ENCODE measurements at places on chromosomes 2 and 18.

DNA sequence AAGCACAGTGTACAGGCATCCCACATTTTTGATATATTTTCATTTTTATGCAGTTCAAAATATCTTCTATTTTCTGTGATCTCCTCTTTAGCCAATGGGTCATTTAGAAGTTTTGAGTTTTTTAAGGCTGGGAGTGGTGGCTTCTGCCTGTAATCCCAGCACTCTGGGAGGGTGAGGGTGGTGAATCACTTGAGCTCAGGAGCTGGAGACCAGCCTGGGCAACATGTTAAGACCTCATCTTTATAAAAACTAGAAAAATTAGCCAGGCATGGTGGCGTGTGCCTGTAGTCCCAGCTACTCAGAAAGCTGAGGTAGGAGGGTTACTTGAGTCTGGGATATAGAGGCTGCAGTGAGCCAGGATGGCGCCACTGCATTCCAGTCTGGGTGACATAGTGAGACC lies 17.8 kb downstream of the UBR3 start:
- DNase-seq: no peak

GRCh38 chr18:64273724-64274123 lies 124.8 kb upstream of the LINC00305 start:
- DNase-seq: no peak

DNA sequence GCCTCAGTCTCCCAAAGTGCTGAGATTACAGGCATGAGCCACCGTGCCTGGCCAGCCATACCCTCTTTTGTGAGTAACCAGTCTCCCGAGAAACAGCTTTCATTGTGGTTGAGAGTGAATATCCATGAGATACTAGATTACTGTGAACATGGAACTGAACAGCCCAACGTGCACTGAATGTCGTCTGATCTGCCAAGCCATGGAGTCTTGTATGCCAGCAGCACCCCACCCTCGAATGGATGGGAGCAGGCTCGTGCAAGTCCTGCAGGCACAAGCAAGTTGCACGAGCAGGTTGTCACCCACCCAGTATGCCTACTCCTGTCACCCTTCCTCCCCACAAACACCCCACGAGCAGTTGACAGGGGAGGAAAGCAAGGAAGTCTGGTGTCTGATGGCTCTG lies 36.5 kb upstream of the TFCP2L1 start:
- DNase-seq: no peak

DNA sequence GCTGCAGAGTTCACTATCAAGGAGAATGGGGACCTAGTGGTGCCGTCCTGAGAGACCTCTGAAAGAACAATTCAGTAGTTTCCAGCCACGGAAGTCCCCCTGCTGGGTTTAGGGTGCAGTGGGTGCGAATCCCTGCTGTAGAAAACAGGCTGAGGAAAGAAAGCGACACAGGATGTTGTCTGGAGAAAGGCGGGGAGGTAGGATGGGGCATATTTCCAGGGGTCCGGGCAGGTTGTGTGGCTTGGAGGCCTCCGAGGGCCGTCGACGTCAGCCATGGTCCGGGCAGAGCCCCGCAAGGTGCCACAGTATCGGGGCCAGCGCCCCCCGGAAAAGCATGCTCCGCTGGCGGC lies 807 bp upstream of the CREB1 start:
- peak; percentile 25 for DNase-seq

DNA sequence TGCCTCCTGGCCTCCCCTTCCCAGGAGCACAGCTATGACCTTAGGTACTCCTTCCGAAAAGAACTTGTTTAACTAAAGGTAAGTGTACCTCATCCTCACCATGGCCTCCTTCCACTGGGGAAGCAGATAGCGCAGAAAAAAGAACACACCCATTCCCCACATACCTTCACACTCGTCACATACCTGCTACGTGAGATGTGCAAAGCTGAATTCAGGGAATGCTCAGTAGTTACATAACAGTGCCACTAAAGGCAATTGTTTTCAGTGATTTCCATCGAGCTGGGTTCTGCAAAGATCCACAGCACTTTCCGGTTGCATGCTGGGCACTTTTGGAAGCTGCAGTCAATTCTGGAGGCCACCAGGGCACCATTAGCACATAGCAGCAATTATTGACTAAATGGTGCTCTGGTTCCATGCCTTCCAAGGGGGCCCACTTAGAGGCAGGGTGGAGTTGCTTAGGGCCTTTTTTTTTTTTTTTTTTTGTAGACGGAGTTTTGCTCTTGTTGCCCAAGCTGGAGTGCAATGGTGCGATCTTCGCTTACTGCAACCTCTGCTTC lies 41.0 kb downstream of the PAX8 start:
- peak; percentile 55 for DNase-seq

DNA sequence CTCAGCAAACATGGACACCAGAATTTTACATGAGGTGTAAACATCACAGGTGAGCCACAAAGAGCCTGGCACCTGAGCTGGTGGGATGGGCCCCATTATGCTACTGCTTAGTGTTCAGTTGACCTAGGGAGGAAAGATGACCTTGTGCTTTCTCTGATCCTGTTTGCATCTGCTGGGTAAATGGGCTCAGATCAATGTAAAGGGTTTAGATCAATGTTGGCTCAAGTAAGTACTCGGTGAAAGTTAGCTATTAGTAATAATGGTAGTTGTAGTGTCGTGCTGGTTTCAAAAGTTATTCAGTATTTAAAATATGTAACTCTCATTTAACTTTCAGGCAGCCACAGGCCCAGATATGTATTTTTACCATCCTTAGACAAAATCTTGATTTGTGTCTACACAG lies 19.8 kb downstream of the ABHD3 start:
- DNase-seq: peak; percentile 60

GRCh38 chr2:224869601-224870233 lies 153.6 kb upstream of the CCDC195 start:
- no peak for DNase-seq

- DNase-seq: peak; percentile 39
Observed at GRCh38 chr2:111194835-111195621, 74.3 kb downstream of the BCL2L11 start.

GRCh38 chr2:39567507-39567906 lies 98.2 kb upstream of the TMEM178A start:
- no peak for DNase-seq

GRCh38 chr2:10141736-10142639 lies 19.4 kb downstream of the RRM2 start:
- DNase-seq: no peak

DNA sequence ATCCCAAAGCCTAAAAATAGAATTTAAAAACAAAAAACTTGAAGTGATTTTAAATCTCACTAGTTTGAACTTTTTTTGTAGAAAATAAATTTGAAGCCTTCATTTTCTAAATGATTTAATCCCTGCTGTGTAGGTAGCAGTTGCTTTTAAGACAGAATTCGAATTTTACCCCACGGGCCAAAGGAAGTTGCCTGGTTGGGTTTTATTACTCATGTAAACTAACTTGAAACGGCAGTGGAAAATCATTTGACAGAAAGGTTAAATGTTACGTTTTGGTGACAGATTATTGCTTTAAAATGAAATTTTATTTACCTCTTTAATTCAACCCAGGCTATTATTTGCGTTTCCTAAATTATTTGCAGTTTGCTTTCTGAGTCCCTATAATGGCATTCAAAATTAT lies 2.0 kb downstream of the MAPRE2 start:
- no peak for DNase-seq

DNA sequence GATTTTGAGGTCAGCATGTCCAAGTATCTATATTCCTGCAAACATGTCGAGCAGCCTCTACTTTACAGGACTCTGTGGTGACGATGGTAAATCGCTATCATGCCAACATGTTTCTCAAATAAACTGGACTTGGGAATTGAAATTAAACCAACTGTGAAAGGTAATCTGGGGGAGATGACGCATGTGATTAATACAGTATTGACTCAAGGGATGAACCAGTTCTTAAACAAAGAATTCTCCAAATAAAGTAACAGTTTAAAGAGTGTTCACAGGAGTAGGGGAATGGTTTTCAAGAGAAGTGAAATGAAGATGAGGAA lies 54.3 kb downstream of the THUMPD2 start:
- no peak for DNase-seq

DNA sequence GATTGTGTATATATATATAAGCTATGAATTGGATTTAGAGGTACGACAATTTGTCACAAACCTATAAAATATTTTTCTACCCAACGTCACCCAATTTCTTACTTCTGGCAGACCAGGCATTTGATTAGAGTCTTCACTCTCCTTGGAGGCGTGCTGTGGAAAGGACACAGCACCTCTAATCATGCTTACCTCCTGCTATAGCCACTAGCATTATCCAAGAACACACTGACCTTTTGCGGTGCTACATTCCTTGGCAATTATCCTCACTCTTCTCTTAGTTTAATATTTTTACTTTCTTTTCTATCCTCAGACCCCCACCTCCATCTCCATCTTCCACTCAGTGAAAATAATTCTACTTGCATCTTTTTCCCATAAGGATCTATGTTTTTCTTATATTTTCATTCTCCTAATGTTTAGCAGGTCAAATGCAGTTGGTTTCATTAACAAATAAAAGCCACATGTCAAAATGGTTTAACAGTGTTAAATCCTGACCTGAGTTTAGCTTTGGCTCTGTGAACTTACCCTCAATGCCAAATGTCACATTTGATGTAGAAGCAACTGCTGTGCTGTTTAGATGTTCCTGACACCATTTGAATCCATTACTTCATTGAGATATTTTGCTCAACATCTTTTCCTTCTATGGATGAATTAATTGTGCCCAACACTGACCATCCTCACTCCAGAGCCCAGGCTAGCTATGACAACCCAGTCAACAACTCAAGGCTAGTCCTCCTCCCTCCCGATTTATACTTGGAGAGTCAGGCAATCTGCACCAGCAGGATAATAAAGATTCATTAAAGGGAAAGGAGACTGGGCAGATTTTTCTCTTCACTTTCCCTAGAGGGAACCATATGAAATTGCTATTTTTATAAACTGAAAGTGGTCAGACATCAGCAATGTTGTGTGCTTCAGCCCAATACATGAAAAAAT lies 240.5 kb downstream of the MREG start:
- DNase-seq: no peak

DNA sequence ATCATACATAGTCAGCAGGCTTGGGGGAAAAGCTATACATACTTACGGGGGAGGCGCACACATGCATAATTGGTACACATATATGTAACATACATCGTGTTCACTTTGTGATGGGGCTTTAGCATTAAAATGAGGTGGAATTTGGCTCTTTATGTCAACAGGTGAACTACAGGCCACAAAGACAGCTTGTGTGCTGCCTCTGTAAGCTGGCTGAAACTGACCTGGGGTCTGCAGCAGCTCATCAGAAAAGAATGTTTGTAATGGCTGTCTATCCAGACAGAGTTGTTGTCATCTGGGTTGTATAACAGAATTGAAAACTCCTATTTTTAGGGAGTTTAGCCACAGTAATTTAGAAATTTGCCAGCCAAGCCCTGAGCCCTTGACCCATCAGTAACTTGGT lies 4.7 kb upstream of the KCNG3 start:
- DNase-seq: peak; percentile 50

GRCh38 chr2:149800624-149801542 lies 213.3 kb upstream of the MMADHC start:
- no peak for DNase-seq

GRCh38 chr2:160425434-160426151 lies 68.0 kb downstream of the RBMS1 start:
- DNase-seq: no peak

GRCh38 chr18:45449418-45450227 lies 165.7 kb upstream of the SLC14A2 start:
- DNase-seq: no peak

DNA sequence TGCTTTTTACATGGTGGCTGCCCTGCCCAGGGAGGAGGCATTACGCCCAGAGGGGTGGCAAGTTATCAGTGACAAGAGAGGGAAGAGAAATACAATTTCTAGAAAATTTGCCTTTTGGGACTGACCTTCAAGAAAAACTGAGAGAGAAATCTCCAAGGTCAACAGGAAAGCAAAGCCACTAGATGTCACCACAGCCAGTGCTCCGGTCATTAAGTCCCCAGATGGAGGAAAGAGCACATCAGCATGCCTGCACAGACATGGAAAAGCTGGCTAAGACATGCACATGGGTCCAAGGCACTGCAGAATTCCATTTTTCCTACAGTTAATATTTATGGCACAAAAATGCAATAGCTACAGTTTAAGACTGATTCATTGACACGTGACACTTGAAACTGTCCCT lies 21.0 kb downstream of the FHL2 start:
- no peak for DNase-seq

DNA sequence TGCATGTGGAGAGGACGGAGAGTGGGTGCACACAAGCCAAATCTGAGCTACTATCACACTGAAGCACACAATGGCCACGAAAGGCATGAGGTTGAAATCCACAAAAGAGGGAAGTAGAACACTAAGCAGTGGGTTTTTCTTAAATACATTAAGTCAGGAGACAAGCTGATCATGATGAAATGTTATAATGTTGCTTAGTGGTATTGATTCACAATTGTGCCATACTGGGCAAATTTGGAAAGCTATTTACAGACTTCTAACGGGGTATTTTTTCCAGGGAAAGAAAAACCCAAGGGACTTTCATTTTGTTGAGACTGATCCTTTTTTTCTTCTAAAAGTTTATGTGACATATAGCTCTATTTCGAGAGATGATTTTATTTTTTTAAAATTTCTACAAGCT lies 100.8 kb upstream of the CNGA3 start:
- DNase-seq: no peak

- no peak for DNase-seq
Observed at GRCh38 chr2:215845839-215846586, 167.3 kb downstream of the MREG start.

GRCh38 chr2:97774425-97774824 lies 61.0 kb downstream of the ZAP70 start:
- DNase-seq: peak; percentile 24

GRCh38 chr2:73859721-73860586 lies 31.2 kb downstream of the STAMBP start:
- peak; percentile 44 for DNase-seq

- DNase-seq: no peak
Observed at GRCh38 chr2:31802711-31803110, 208.1 kb downstream of the MEMO1 start.

DNA sequence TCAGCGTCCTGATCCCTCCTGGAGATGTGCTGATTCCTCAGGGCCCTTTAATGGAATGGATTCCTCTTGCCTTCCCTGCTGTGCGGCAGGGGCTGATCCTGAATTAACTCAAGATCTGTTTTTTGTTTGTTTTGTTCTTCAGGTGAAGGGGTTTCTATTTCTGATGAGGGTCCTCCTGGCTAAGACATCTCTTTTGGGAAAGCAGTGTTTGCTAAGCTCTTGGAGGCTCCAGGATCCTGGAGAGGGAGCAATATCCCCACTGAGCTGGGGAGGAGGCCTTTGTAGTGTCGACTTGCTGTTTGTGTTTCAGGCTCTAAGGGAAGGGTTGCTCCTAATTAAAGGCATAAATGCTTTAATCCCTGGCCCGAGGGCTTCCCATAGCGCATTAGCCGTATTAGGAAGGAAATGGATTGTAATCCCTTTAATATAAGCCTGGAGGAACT lies 65.3 kb upstream of the FOXI3 start:
- no peak for DNase-seq

- DNase-seq: no peak
Observed at GRCh38 chr2:219107758-219108157, 47.0 kb upstream of the IHH start.
